ENCODE measurements at places on chromosomes 3 and 15.

GRCh38 chr3:166864473-166865467, 515.3 kb downstream of the ZBBX start:
- no peak for DNase-seq

DNA sequence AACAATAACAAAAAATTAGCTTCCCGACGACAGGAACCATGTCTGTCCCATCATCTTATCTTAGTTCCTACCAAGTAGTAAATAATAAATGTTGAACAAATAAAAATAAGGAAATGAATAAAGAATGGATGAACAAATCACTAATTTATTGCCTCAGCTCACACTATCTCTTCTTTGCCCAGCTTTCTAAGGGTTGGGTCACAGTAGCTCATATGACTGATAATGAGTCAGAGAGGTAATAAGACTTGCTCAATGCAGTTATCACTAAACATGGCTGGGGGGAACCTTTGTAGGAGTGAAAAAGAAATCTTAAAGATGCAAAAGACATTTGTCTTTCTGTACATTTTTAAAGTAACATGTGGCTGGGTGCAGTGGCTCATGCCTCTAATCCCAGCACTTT, 182.2 kb downstream of the WDR76 start:
- no peak for DNase-seq

DNA sequence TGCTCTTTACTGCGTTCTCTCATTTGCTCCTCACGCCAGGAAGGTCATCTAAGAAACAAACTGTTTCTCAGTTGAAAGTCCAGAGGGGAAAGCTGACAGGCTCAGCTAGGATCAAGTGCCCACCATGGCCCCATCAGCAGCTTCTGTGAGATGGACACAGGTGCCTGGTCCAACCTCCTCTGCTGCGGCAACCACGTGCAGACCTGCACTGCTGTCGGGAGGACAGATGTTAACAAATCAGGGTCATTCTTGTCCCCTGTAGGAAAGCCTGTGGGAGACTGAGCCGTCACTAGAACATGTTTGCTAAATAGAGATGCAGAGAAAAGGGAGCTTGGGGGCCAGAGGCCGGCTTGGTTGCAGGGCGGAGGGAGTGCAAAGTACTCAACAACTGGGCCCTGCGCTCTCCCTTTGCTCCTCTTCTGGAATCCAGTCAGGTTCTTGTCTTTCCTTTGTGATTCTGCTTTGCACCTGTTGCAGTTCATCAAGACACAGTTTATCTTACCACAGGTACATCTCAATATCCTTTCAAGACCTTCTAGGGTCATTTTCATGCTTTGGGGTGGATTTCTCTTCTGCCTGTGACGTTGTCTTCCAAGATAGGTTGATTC, 20.9 kb downstream of the GPD1L start:
- DNase-seq, result no peak

DNA sequence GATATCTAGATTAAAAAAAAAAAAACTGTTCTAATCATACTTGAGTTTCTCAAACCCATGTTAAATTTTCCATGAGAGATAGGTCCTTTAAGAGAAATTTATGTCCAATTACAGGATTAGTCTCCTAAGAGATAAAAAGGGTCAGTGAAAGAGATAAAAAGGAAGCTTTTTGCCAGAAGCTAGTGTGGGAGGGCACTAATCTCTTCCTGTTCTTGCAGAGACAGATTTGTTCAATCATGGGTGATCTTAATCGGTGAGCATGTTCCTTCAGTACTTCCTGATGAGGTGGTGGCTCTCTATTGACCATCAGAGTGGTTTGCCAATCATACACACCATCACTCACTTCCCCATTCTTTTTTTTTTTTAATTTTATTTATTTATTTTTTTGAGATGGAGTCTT, 16.9 kb upstream of the LPP start:
- no peak for DNase-seq

- no peak for DNase-seq
These were observed 33.2 kb upstream of the IQSEC1 start for GRCh38 chr3:13106308-13107001.

DNA sequence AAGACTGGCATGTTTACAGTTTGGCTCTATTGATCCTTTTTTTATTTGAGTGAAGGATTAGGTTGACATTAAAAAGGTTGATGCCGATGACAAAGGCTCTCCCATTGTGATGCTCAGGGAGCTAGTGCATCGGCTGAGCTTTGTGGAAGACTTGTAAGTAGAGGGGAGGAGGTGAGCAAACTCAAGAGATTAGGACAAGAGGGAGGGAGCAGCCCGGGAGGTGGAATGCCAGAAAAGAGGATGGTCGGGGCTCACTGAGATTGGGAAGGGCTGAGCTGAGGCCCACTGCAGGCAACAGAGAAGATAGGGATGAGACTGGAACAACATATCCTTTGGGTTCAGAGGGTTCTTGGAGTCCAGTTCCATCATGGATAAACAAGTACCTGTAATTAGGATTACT, 26.5 kb upstream of the PSMD6 start:
- DNase-seq, result no peak

DNA sequence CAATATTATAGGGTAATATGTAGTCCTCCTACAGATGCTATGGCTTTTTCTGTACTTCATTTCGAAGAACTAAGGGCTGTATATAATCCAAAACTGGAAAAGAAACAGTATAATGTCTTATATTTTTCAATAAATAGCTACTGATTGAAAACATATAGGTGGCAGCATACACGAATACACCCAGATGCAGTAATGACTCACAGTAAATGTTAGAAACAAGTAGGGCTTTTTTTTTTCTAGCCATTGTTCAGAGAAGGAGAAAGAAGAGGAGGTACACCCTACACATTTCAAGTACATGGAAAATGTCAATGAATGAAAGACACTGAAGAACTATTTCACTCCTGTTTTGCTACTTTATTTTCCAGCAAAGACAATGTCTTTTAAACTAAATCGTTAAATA, 9.4 kb downstream of the DAZL start:
- DNase-seq, result no peak

DNA sequence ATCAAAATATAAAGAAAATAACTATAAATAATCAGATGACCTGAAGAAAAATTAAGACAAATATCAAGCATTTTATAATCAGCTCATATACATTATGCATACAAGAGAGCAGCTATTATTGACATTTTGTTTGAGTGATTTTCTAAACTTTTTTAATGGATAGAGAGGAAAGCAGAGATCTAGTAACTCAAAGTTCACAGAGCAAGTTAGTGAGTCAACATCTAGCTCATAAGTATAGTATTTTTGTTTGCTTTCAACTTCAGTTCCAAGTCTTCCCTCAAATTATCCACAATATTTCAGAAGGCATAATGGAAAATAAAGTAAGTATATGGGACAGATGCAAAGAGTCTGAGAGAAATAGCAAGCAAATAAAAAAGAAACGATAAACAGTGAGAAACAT, 470.1 kb upstream of the ALCAM start:
- DNase-seq, result no peak

DNA sequence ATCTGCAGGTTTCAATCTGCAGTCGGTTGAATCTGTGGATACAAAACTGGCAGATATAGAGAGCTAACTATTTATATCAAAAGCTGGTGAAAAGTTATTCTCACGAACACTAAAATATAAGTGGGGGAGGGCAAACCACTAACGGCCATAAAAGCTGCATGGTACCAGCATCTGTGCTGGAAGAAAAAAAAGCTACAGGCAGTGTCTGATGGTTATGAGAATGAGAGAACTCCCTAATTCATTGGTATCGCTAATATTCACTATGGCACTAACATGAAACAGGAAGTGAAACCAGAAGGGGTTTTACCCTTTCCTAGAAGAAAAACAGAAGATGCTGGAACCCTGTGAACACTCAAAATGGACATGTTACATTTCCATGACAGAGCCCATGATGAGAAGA, 15.9 kb downstream of the CEP70 start:
- no peak for DNase-seq

GRCh38 chr3:112376241-112376911, 43.4 kb downstream of the CD200 start:
- DNase-seq, result no peak

- DNase-seq, result peak; percentile 31
These were observed 702 bp upstream of the GPX1 start for GRCh38 chr3:49358884-49359225.

DNA sequence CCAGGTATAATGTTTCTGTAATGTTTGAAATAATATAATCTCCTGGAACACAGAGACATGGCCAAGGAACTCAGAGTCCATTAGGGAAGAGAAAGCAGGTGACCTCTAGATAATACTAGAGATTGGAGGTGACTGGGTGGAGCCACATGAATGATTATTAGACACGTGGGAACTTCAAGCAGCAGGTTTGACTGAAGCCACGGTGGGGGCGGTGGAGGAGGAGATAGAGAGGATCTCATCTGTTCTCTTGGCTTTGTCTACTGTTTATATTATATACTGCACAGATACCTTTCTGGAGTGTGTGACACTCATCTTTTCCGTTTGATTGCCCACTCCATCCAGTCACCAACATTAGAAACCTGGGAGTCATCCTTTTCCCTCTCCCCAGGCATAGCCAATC, 33.7 kb downstream of the KIF7 start:
- DNase-seq, result no peak

- no peak for DNase-seq
These were observed 21.6 kb downstream of the SPTSSB start for GRCh38 chr3:161349529-161350312.

DNA sequence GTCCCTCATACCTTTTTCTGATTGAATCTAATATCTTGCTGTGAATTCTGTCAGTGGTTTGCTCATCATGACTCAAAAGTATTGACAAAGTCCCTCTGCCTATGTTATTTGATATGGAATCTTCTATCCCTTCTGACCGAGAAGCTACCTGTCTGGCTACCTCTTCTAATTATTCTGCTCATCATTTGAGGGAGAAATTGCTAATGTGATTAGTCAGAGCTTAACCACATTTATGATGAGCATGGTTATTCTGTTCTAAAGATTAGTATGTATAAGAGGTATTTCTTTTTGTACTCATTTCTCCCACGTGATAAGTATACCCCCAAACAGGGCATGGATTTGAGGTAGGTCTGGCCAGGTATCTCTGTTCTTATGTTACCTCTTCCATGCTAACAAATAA, 428.4 kb upstream of the KCNMB2 start:
- no peak for DNase-seq

- no peak for DNase-seq
These were observed 262.4 kb downstream of the SLC9A9 start for GRCh38 chr3:143585720-143586456.

GRCh38 chr3:177439694-177440269, 242.5 kb upstream of the TBL1XR1 start:
- DNase-seq, result no peak

DNA sequence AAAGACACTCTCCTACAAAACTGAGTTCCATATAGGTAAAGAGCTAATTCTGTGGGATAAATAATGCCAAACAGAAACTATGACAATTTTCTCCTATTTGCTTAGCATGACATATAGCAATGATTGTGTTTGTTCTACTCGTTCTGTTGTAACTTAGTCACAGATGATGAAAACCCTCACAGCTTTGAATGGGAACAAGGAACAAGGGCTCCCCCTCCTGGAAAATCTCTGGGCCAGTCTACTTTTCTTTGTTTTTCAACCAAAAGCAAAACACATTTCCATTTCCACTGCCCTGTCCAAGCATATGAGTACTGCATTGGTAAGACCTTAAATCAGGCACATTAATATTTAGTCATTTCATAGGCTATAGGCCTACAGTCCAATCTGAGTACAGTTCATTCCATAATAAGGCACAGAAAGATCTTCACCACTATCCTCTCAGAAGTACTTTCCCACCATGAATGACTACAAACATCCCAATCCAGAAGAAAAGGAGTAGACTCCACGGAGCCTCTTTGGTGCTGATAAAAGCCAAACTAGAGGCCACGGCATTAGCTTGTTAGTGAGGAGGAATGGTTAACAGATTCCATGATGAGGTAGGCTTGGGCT, 67.1 kb downstream of the ATP8B4 start:
- peak; percentile 37 for DNase-seq

GRCh38 chr3:163809540-163809993, 1268.7 kb downstream of the SI start:
- DNase-seq, result no peak
